ENCODE measurements at places on chromosomes 4 and X.
A peak's percentile ranks its signal among the peaks of the same experiment; 100 is the strongest.

DNA sequence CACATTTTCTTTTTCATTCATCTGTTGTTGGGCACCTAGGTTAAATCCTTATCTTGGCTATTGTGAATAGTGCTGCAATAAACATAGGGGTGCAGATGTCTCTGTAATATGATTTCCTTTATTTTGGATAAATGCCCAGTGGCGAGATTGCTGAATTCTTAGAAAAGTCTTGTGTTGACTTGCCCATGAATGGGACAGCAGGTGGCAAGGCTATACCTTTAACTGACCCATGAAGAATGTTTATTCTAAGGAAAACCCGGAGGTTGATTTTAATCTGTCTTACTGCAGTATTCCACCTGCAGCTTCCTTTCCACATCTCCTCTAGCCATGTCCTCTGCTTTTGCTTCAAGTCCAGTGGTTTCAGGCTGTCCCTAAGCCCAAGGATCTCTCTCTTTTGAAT, 220.6 kb downstream of the SNCA start:
- no peak for DNase-seq

GRCh38 chr4:29829067-29829466, 891.1 kb upstream of the PCDH7 start:
- DNase-seq = no peak

DNA sequence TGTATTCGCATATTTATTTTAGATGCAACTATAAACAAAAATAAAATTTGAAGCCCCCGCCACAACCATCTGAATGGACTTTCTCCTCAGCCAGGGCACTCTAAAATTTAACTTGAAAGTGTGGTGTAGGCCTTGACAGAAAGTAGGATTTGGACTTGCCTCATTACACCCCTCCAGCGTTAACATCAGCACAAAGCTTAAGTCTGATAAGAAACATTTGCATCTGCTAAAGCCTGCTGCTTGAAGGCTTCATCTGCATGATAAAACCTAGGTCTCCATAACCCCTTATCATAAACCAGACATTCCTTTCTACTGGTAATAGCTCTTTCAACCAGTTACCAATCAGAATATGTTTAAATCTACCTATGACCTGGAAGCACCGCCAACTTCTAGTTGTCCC, 1046.5 kb downstream of the FAT4 start:
- DNase-seq = no peak

DNA sequence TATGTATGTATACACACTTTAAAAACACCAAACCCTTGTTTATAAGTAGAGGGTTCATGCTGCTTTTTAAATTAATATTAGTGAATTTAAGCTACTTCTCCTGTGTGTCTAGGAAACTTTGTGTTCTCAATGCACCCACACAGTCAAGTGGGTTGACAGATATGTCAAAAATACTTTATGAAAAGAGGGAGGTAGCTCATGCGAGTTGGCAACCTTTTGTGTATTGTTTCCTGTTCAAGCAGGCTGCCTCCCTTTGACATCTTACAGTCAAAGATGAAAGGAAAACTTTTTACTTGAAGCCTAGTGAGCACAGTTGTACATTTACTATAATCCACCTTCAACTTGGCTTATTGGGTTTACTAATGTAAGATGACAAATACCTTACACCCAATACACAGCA, 218.4 kb downstream of the KLHL13 start:
- no peak for DNase-seq

- DNase-seq = no peak
These were observed 56.8 kb upstream of the ANTXR2 start for GRCh38 chr4:80129785-80130184.

DNA sequence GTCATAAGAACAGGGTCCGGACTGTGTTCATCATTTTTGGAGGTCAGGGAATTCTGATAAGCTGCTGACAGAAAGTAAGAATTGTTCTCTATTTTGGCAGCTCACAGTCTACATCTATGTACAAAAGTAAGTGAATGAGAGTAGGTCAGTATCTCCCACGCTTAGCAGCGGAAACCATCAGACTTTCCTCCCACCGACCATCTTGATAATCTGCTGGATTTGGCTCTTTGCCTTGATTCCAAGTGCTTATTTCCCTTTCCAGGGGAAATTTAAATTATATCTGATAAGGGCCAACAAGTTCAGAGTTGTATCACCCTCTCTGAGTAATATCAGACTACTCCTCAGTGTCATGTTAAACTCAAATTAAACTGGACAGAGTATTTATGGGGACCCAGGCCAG, 118.0 kb downstream of the CAMK2D start:
- no peak for DNase-seq

- peak; percentile 83 for DNase-seq
These were observed 191.6 kb downstream of the ANAPC10 start for GRCh38 chr4:144906181-144906925.

DNA sequence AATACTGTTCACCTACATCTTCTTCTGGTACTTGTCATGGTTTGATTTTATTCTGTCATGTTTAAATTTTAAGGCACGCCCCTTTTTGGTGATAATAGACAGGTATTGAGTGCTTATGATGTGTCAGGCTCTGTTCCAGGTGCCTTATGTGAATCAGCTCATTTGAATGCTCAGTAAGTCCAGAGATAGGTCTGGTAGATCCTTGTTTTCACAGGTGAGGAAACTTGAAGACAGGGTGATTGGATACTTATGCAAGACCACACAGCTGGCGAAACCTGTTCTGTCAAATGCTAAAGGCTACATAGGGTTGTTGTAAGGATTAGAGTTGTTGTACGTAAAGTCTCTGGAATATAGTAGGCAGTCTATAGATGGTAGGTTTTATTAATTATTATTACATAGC, 9.6 kb upstream of the SLC25A14 start:
- no peak for DNase-seq

GRCh38 chr4:68490826-68491457, 43.7 kb downstream of the TMPRSS11E start:
- DNase-seq = no peak

DNA sequence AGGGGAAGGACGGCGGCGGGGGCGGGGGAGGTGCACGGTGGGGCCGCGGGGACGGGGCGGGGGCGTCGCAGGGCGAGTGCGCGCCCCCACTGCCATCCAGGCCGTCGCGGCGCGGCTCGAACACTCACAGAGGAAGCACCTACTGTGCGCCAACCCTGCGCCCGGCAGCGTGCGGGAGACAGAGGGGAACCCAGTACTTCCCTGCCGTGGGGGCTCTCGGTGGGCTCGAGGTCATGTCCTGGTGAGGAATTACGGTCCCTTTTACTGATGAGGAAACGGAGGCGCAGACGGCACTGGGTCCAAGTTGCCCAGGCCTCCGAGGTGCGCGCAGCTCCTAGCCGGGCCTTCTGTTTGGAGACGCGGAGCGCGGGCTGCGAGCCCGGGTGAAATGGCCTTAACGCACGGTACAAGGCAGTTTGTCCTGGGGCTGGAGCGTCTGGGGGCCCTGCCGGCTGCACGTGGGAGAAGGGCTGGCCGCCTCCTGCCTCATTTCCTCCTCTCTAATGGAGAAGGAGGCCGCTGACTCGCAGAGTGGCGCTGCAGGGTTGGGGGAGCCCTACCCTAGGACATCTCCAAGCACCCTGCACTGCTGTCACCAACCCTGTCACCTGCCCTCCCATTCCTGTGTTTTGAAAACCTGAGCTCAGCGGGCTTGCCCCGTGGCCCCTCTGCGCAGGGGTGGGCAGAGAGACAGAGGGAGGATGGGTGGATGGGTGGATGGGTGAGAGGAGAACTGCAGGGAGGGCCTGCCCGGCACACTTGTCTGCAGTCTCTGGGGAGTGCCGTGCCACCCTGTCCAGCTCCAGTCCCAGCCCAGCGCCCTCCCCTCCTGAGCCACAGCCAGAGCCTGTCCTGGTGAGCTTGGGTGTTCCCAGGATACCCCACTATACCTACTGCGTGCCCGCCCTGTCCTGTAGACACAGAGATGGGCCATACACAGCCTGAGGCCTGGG, 106.0 kb downstream of the ADRA2C start:
- no peak for DNase-seq

- DNase-seq = no peak
These were observed 2.9 kb downstream of the TMEM131L start for GRCh38 chr4:153469031-153469430.

DNA sequence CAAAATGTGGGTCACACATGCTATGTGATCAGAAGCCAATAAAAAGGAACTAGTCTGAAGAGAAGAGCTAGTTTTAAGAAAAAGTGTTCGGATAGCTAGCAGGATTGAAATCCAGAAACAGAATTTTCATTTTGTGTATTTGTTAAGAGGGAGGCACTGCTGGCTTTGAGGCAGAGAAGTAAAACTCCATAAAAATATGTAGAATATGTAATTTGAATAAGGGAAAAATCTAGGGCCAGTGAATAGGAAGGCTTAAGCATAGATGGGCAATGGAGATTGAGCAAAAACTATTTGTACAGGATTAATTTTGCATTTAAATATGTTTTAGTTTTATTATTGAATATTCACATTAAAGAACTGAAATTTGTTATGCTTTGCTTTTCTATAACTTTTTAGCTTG, 399.9 kb upstream of the PITX2 start:
- no peak for DNase-seq

GRCh38 chrX:133269168-133269567, 51.0 kb upstream of the TFDP3 start:
- no peak for DNase-seq

GRCh38 chr4:136634121-136634520, 898.2 kb downstream of the PCDH18 start:
- no peak for DNase-seq

DNA sequence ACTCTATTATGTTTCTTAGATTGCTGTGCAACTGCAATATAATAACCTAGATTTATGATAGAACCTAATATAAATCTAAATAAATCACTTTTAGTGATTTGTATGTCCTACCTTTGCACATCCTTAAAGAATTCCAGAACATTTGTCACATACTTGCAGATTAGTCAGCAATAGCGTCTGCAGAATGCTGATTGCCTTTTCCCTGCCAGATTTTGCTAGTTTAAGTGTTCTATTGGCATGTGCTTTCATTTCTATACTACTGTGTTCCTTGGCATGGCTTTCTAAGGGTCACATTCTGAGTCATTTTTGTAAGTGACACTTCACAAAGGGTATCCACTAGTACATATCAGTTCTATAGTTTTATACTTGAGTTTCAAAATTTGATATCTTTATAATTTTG, 303.1 kb upstream of the GIMD1 start:
- DNase-seq = no peak

DNA sequence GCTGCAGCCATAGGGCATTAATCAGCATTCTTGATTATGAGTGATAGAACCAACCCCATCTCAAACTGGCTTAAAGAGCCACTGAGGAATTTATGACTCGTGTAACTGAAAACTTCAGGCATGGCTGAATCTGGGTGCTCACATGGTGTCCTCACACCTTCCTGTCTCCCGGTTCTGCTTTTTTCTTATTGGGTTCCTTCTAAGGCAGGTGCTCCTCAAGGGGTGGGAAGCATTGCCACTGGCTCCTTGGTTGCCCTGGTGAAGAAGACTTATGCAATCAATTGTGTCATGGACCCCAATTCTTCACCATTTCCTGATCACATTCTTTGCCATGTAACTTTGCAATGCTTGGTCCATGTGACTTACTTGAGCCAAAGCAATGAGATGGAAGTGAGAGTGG, 4.3 kb upstream of the ZCCHC4 start:
- DNase-seq = no peak

GRCh38 chr4:55615008-55615407, 21.1 kb downstream of the NMU start:
- no peak for DNase-seq

Measured in Kasumi-1 (cell line).